ENCODE measurements at places on chromosomes 5 and 9.

DNA sequence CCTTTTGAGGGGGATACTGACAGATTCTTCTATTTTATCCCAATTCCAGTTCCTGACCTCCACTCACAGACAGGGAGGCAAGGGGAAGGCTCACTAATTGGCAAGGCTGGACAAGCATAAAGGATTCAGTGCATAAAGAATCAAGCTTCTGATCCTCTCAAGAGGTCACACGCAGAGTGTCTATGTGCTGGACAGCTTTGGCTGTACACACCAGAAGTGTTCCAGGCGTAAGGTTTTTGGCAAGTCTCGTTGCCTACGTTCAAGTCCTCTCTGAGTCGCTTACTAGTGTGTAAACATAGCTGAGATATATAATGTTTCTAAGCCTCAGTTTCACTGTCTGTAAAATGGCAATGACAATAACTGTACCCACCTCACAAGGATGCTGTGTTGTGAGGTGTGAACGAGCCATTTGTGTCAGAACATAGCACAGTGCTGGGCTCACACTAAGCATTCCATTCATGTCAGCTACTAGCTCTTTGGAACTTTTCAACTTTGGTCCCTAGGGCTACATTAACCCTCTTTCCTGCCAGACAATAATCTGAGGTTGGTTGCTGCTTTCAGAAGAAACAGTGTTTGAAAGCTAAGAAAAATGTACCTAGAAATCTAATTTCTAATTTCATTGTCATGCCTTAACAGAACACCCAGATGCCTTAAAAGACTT lies 52.1 kb downstream of the PALM2AKAP2 start:
- DNase-seq: no peak

DNA sequence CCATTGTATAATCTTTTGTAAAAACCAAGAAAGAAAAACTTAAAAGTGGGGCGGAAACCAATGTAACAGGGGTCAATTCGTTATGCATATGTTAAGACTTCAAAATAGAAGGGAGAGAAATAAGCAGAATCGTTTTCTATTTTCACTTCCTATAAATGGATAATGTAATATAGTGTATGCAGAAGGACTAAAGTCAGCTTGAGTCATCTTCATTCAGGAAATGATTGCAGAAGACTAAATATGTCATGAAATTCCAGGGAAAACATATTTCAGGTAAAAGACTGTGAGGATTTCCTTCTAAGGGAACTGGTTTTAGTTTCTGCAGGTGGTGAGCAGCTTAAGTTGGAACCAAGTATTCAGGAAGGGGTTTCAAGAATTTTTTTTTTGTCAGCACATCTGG lies 753.3 kb downstream of the IRX1 start:
- DNase-seq: no peak

DNA sequence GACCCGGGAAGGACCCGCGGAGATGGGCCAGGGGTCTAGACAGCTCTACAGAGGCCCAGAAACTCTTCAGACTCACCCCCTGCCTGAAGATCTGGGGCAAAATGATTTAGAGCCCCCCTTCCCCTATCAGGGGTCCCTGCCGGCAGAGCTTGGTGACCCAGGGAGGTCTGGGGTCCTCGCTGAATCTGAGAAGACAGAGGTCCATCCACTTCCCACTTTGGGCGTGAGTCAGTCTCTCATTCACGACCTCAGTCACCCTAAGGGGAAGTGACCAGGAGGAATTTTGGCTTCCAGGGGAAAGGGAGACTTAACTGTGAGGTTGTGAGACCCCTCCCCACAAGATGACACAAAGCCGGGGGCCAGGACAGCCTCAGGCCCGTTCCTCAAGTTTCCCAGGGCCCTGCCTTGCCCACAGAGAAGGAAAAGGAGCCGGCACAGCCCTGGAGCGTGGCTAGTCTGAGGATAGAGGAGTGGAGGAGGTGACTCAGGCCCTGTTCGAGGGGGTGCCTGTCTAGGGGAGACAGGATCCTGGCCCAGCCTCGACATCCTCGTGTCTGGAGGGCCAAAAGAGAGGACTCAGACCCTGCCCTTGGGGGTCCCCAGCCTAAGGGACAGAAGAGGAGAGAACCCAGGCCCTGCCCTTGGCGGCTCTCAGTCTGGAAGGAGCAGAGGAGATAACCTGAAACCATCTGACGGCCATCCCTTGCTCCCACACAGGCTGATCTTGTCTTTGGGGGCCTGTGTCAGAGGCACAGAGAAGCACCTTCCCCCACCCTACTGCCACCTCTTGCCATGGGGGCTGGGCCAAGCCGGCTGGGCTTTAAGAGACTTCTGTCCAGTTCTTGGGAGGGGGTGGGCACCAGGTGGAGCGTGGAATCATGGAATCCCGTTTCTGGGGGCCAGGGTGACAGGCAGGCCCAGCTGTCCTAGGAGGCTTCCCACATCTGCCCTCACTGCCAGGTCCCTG lies 889 bp downstream of the PDLIM4 start:
- no peak for DNase-seq

- DNase-seq: no peak
Measured at GRCh38 chr9:76194896-76195295, 199.3 kb downstream of the RFK start.

DNA sequence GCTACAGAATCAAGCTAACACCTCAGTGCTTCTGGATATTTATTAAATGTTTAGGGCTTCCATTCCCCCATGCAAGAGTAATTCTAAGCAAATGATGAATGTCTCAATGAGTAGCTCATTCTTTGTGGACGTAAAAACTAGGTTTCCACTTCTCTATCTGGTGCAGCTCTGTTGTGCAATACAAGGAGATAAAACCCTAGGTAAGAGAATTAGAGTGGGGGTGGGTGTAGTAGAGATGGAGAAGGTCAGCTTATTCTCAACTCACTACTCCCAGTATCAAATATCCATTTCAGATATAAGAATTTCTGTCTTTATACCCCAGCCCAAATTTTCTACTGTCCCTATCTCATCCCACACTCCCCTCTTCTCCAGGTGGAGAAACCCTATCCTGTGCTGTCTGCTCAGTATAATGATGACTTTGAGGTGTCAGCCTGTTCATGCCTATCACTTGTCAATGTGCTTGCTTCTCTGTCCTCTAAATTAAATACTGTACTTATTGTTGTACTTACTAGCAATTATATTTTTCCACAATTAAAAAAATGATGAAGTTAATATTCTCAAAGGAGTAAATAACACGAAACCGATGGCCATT lies 4.3 kb upstream of the FYB1 start:
- DNase-seq: no peak

DNA sequence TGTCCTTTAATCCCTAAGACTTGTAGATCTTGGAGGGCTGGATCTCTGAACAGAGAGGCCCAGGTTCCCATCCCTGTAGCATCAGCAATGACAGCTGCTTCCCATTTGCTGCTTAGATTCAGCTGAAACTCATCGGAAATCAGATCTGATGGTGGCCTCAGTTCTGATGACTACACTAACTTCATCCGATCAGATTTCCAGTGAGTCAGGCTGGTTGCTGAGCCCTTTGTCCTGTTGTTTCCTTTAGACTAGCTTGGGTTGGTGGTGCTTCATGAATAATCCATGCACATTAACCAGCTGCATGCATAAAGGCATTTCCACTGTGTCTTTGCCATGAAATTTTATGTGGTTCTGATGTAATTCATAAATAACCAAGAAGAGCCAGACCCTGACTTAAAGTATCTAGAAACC lies 195.2 kb upstream of the TUT7 start:
- DNase-seq: no peak

GRCh38 chr5:42656651-42657015 lies 100.0 kb upstream of the CCDC152 start:
- DNase-seq: no peak

- no peak for DNase-seq
Measured at GRCh38 chr9:114522286-114522685, 17.0 kb upstream of the WHRN start.

GRCh38 chr9:97413462-97413861 lies 1.6 kb downstream of the TDRD7 start:
- DNase-seq: no peak

DNA sequence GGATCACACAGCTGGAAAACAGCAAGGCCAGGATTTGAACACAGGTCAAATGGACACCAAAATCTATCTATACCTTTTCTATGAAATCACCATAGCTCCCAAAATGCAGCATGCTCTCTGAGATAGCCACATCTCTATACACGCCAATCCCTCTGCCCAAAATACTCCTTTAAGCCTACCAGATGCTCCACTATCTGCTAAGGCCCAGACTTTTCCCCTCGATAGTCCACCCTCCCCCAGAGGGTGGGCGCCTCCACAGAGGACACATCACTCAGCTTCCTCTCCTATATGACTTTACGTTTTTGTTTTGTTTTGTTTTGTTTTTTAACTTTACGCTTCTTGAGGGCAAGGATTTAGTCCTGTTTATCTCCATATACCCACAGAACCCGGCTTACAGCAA lies 46.8 kb downstream of the MTMR12 start:
- DNase-seq: no peak

- no peak for DNase-seq
Measured at GRCh38 chr5:16992006-16992405, 55.9 kb upstream of the MYO10 start.

- peak; percentile 3 for DNase-seq
Measured at GRCh38 chr9:93680443-93681268, 104.3 kb downstream of the PHF2 start.

DNA sequence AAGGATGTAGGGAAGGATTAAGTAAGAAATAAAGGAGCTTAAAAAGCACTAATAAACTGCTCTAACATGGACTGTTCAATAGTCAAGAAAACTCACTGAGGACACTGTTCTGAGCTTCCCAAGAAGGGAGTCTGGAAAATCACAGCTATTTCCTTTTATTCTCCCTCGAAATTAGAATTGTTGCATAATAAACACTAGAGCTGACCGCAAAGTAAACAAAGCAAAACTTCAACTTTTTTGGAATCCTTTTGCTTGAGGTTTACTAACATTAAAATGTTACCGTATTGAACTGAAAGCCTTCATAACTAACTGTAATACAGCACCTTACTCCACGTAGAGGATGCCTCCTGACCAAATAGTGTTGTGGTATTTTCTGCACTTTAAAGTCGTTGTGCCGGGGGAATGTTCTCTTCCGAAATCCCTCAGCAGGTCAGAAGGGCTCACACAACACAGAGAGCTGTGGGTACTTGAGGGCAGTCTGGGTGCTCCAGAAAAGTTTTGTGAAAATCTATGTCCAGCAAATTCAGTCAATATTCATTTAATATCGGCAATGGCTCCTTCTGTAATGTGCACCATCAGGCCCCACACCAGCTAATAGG lies 59.2 kb downstream of the TTLL11 start:
- no peak for DNase-seq

DNA sequence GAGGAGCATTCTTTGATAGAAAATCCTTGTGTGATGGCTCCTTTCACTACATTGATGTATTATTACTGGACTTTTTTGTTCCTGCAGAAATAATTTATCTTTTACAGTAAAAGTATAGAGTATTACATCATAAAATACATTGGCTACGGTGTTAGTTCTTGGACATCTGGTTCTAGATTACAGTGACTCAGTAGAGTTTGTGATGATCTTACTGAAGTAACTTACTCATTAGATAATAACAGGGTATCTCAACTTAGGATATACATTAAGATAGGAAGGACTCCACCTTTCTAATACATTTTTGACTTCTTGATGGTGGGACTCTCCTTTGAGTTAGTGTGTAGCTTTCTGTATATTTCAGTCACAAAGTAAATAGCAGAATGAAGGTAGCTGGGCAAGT lies 59.1 kb downstream of the ZNF462 start:
- DNase-seq: no peak

DNA sequence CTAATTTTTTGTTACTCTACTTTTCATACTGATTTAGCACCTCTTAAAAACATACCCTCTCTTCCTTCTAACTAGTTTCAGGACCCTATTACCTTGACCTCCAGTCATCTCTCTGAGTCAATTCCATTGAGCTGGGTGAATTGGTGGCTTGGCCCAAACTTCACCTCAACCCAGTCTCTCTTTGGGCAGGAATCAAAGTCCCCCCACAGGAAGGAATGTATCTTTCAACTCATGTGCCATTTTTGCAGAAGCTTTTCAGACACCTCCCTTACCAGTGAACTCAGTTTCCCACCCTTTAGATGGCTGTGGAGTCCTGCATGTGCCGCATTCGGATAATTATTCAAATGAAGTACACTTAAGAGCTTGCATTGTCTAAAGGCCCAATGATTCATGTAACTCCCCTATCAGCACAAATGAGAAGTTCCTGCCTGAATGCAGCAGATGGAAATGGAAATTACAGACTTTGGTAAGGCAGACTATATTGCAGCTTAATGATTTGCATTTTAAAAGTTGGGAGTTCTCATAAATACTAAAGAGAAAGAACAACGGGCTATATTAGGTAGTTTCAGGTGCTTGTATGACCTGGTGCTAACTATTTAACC lies 693.5 kb downstream of the PTPRD start:
- no peak for DNase-seq

DNA sequence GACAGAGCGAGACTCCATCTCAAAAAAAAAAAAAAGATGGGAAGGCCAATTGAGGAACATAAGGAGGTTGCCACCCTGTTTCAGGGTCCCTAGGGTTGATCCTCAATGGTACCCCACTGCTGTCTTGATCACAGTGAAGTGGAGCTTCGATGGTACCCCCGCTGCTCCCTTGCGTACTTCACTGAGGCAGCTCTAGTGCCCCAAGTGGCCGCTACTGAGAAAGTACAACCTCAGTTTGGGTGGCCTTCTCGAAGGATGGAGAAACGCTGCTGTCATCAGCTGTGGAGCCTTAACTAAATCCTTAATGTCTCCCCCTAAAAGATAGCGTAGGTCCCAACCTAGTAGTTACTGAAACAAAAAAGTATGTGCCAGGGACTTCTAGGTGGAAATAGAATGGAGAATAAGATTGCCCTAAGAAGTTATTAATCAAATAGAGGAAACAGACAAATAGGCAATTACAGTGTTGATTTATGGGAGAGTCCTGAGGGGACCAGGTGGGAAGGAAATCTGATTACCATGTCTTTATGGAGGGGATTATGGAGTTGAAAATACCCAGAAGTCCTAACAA lies 6.3 kb downstream of the TESK1 start:
- peak; percentile 58 for DNase-seq

- DNase-seq: no peak
Measured at GRCh38 chr5:154734370-154735248, 20.6 kb upstream of the LARP1 start.

GRCh38 chr5:125587631-125588030 lies 835.6 kb upstream of the GRAMD2B start:
- no peak for DNase-seq

- DNase-seq: no peak
Measured at GRCh38 chr5:137589185-137589584, 90.1 kb upstream of the SPOCK1 start.

DNA sequence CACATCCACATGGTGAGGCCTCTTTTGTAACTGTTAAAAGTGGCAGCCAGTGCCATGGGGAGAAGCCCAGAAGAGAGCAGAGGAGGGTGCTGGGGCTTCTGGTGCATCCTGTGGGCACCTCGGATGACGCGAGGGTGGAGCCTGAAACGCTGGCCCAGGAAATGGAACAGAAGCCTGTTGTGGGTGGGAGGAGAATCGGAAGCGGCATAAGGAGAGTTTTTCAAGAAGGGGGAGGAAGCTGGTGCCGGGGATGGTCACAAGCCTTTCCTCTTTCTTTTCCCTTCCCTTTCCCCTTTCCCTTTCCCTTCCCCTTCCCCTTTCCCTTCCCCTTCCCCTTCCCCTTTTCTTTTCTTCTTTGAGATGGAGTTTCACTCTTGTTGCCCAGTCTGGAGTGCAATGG lies 12.9 kb downstream of the ANKRD33B start:
- DNase-seq: no peak

- no peak for DNase-seq
Measured at GRCh38 chr9:128898845-128899565, 17.1 kb downstream of the LRRC8A start.

GRCh38 chr9:114968671-114969070 lies 38.3 kb upstream of the TNFSF8 start:
- no peak for DNase-seq

Data from T-cell (primary cell).